Activated CD8-positive, alpha-beta T cell treated with anti-CD3 and anti-CD28 coated beads for 36 hours (primary cell): ENCODE measurements at places on chromosomes 13 and 19. TPM values are rescaled to one million over a fixed set of nuclear protein-coding genes. Genes with fewer than 3 reads are reported as not detected.

The TTC9B gene
- not detected for total RNA-seq

The KLK13 gene
- not detected for total RNA-seq

GRCh38 chr13:30308548-30308947 is 1.2 kb upstream of the KATNAL1 start:
- no peak overlapping the region for H3K27ac ChIP-seq
- H3K4me1 ChIP-seq: peaks cover 20% of the 10 kb centered on the region
- H3K27me3 ChIP-seq: no peaks in the 10 kb centered on the region
- DNase-seq: no peak

The ZNF675 gene
- total RNA-seq: 21.1 TPM

GRCh38 chr19:31598730-31599238 is 249.5 kb upstream of the TSHZ3 start:
- DNase-seq: no peak
- no peaks in the 10 kb centered on the region for H3K4me1 ChIP-seq
- H3K27ac ChIP-seq: no peak overlapping the region
- no peak overlapping the region for H3K4me3 ChIP-seq
- H3K36me3 ChIP-seq: no peaks in the 10 kb centered on the region

The SHD gene
- not detected for total RNA-seq

DNA sequence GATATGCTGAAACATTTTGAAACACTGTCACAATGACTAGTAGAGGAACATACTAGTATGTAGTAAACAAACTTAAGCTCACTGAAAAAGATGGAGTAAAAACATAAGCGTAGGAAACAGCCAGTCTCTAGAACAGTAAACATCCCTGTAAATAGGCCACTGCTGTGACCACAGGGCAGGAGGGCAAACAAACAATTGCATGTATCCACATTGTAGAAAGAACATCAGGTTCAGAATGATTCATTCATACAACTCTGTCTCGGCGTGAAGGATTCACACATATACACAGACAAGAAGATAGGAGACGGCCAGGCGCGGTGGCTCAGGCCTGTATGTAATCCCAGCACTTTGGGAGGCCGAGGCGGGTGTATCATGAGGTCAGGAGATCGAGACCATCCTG is 390.1 kb downstream of the IRS2 start:
- H3K4me3 ChIP-seq: no peak overlapping the region
- DNase-seq: no peak
- peaks cover 4% of the 10 kb centered on the region for H3K27me3 ChIP-seq
- no peaks in the 10 kb centered on the region for H3K36me3 ChIP-seq
